Activated T-cell treated with anti-CD3 and anti-CD28 coated beads for 1 hour (primary cell): ENCODE measurements at places on chromosomes 11 and 22.

- no peak for DNase-seq
Observed at GRCh38 chr11:30479899-30480298, 106.3 kb downstream of the MPPED2 start.

- DNase-seq = peak; percentile 65
Observed at GRCh38 chr22:19941365-19942082, at the start of the genes COMT and TXNRD2. Gene COMT, plus strand, starts transcription at chr22:19941772. Its CDS starts 20,755 bp downstream, at chr22:19962527. Gene TXNRD2, minus strand, starts transcription at chr22:19941818. Its CDS starts 15 bp downstream, at chr22:19941803.

DNA sequence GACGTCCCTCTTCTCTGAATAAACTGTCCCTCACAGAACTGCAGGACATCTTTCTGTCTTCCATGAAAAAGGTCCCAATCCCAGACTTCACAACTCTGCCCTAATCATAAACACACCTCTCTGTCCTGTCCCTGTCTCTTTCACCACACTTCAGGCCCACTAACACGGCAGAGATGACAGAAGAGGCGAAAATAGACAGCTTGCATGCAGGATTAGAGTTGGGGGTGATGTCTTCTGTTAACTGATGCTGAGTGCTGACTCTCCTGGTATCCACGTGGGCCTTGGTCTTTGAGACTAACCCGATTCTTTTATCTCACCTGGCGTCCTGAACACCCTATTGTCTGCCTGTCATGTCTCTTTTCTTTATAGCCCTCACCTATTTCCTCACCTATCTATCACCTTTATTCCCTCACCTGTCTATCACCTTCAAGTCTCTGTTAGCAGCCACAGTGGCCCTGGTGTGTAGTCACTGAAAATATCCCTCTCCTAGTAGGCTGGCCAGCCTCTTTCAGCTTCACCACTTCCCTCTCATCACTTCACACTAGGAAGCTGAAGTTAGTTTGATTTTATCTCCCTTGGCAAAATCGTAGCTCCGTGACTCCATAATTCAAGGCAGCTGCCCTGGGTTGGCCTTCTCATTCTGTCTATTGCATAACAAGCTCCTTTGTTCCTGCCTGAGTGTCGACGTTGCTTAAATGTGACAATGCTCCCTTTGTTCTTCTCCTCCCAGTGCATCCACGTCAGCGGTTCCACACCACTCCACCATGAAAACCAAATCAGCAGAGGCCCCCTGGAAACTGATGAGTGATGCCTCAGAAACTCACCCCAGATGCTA is 30.6 kb upstream of the DRD2 start:
- DNase-seq = no peak

- peak; percentile 17 for DNase-seq
Observed at GRCh38 chr22:46737105-46737975, 712 bp downstream of the CERK start.

GRCh38 chr22:37295213-37295886 is 13.0 kb downstream of the CYTH4 start:
- no peak for DNase-seq
